Purkinje cell (primary cell): ENCODE measurements at places on chromosomes 1 and 21. TPM values are rescaled to one million over a fixed set of nuclear protein-coding genes. Genes with fewer than 3 reads are reported as not detected.

S100A8 gene
- not detected in 2 replicates for polyA plus RNA-seq

MTMR11 gene
- polyA plus RNA-seq, result 2.3 and 2.7 TPM in 2 replicates

PTGS2 gene
- 0.13 TPM in 1 of 2 replicates, not detected in the other for polyA plus RNA-seq

LAX1 gene
- polyA plus RNA-seq, result not detected in 2 replicates

CLEC20A gene
- polyA plus RNA-seq, result 0.79 TPM in 1 of 2 replicates, not detected in the other

PRKAB2 gene
- 40.6 and 42.1 TPM in 2 replicates for polyA plus RNA-seq

MMP23B gene
- not detected in 2 replicates for polyA plus RNA-seq

HLX gene
- 0.17 TPM in 1 of 2 replicates, not detected in the other for polyA plus RNA-seq

TRIM58 gene
- not detected in 2 replicates for polyA plus RNA-seq

NUF2 gene
- 2.9 and 3.1 TPM in 2 replicates for polyA plus RNA-seq

PLA2G5 gene
- polyA plus RNA-seq, result 3.6 and 3.8 TPM in 2 replicates

ANXA9 gene
- polyA plus RNA-seq, result not detected in 2 replicates

PLA2G4A gene
- polyA plus RNA-seq, result 0.48 TPM in 1 of 2 replicates, not detected in the other

SLC16A4 gene
- 1.3 TPM in 1 of 2 replicates, not detected in the other for polyA plus RNA-seq

OR6K3 gene
- not detected in 2 replicates for polyA plus RNA-seq

SLC2A5 gene
- polyA plus RNA-seq, result 1.9 and 4.4 TPM in 2 replicates

PYHIN1 gene
- not detected in 2 replicates for polyA plus RNA-seq

OR2T35 gene
- polyA plus RNA-seq, result not detected in 2 replicates

KRTAP7-1 gene
- polyA plus RNA-seq, result not detected in 2 replicates

CELA3B gene
- polyA plus RNA-seq, result not detected in 2 replicates

ZNF593 gene
- polyA plus RNA-seq, result 12.0 and 13.6 TPM in 2 replicates

RBP7 gene
- 2.0 TPM in 1 of 2 replicates, not detected in the other for polyA plus RNA-seq

LAPTM5 gene
- polyA plus RNA-seq, result 0.28 TPM in 1 of 2 replicates, not detected in the other

TNFRSF18 gene
- polyA plus RNA-seq, result not detected in 2 replicates

USH2A gene
- 0.20 TPM in 1 of 2 replicates, not detected in the other for polyA plus RNA-seq

PUSL1 gene
- polyA plus RNA-seq, result 0.26 and 2.6 TPM in 2 replicates

LIN28A gene
- polyA plus RNA-seq, result not detected in 2 replicates

TCHHL1 gene
- polyA plus RNA-seq, result not detected in 2 replicates

CACNA1S gene
- polyA plus RNA-seq, result not detected in 2 replicates

PTTG1IP gene
- polyA plus RNA-seq, result 9.0 and 12.0 TPM in 2 replicates

ADCY10 gene
- polyA plus RNA-seq, result 0.12 and 0.88 TPM in 2 replicates

LENEP gene
- not detected in 2 replicates for polyA plus RNA-seq

DTL gene
- not detected in 2 replicates for polyA plus RNA-seq

SCAF4 gene
- 4.7 and 4.9 TPM in 2 replicates for polyA plus RNA-seq

MYBPH gene
- polyA plus RNA-seq, result not detected in 2 replicates

TMEM82 gene
- polyA plus RNA-seq, result not detected in 2 replicates

TBX19 gene
- not detected in 2 replicates for polyA plus RNA-seq

C8A gene
- not detected in 2 replicates for polyA plus RNA-seq

TMEM234 gene
- polyA plus RNA-seq, result 7.8 and 9.4 TPM in 2 replicates

PSRC1 gene
- polyA plus RNA-seq, result 4.5 TPM in 1 of 2 replicates, not detected in the other

TFF2 gene
- polyA plus RNA-seq, result not detected in 2 replicates

ADORA1 gene
- 1.4 TPM in 1 of 2 replicates, not detected in the other for polyA plus RNA-seq
